ENCODE measurements at places on chromosomes 4 and X.

DNA sequence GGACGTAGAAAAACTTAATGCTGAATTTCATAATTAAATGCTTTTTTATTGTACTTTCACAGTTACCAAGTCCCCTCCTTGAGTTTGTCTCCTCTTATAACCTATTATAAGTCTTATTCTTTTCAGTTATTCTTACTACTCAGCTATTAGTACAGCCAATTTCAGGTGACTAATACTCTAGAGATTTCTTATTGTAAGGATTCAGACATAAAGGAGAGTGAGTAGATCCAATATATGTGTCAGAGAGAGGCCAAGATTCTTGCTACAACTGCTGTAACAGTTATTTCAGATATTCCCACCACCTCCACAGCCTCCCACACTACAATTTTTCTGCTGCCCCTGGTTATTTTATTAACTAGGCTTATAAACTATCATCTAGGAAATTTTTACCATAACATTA lies 274.5 kb downstream of the GPAT3 start:
- peak; percentile 29 for DNase-seq

DNA sequence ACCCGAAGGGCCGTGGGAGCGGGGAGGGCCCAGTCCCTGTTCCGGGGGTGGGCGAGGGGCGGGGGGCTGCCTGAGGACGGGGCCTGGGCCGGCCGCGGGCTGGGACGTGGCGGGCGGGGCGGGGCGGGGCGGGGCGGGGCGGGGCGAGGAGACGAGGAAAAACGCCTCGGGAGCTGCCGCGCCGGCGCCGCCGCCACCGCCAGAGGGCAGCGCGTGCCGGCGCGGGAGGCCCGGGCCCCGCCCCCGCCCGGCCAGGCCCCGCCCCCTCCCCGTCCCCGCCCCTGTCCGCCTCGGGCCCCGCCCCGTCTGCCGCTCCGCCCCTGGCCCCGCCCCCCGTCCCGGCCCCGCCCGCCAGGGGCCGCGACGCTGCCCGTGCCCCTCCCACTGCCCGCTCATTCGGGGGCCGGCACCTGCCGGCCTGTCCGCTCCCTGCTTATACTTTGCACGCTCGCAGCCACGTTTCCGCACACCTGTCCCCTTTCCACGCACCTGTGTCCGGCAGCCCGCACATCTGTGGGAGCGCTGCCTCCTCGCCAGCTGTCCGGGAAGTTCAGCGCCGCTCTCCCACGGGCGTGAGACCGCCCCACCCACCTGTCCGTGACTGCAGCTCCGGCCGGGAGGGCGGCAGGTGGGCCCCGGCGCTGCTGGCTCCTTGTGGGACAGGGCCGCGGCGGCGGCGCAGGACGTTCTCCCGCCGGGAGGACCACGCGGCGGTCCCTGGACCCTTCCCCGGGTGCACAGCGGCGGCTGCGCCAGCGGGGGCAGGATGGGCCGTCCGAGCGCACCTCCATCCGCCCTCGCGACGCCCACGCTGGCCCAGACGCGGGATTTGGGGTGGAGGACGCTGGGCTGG lies 1.7 kb upstream of the FGFRL1 start:
- DNase-seq = peak; percentile 49

DNA sequence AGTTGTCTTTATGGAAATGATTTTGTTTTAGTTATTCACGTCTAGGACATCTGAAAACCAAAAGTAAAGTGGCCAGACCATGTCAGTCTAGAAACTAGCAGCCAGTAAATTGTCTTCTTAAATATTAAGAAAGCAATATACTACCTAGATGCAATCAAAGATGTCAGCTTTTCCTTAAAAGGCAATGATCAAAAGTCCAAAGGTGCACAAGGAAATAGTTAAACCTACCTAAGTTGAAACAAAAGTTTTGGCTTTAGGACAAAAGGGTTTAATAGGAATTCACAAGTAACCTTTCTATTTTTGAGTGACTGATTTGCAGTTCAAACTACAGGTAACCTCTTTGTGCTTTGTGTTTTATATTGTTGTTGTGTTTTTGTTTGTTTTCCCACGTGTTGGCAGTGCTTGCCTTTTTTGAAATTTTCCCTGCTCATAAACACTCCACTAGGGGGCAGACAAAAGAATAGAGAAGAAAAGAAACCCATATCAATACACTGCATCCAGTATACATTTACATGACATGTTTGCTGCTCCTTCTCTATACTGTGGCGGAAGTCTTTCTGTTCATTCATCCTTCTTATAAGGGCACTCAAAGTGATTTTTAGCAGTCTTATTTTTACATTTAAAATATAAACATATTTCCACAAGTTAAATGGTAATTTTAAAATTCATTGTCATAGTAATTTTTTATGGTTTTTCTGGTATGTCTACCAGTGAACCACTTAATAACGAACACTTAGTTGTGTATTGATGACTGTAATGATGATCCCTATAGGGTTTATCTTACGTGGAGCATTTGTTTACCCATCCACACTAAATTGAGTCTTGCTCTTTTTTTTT lies 62.7 kb downstream of the GAB1 start:
- DNase-seq = peak; percentile 34

- DNase-seq = peak; percentile 3
Observed at GRCh38 chrX:135982860-135983259, 2.4 kb upstream of the SLC9A6 start.

GRCh38 chr4:182724414-182724813 lies 192.8 kb downstream of the DCTD start:
- DNase-seq = no peak

- DNase-seq = no peak
Observed at GRCh38 chrX:80749404-80749803, 60.3 kb downstream of the BRWD3 start.

GRCh38 chr4:7073526-7074390 lies 5.9 kb upstream of the GRPEL1 start:
- DNase-seq = peak; percentile 62

GRCh38 chr4:22191565-22191964 lies 243.0 kb upstream of the KCNIP4 start:
- DNase-seq = no peak
